ENCODE measurements at places on chromosomes 1 and 21.

- no peak for DNase-seq
Observed at GRCh38 chr1:61566177-61566576, 158.8 kb downstream of the TM2D1 start.

- DNase-seq: no peak
Observed at GRCh38 chr1:208036918-208037766, 126.2 kb upstream of the CD34 start.

DNA sequence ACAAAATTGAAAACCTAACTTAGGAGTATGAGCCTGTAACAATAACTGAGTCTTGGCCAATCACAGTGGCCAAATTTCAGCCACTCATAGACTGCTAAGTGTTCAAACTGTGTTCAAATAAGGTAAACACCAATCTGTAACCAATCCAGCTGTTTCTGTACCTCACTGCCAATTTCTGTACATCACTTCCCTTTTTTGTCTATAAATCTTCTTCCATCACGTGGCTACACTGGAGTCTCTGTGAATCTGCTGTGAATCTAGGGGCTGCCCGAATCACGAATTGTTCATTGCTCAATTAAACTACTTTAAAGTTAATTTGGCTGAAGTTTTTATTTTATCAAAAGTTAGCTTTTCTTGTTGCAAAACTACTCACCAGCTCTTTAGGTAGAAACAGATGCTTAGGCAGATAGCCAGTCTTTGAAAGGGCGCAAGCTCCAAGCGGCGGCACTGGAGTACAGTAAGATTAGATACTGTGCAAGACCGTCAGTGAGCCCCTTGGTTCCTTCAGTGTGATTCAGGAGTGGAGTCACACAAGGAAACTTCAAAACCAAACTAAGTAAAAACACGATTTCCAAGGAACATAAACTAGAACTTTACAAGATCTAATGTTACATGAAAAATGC, 43.2 kb upstream of the ADGRL2 start:
- DNase-seq: no peak

- DNase-seq: peak; percentile 89
Observed at GRCh38 chr1:32716312-32717148, 14.0 kb upstream of the SYNC start.

DNA sequence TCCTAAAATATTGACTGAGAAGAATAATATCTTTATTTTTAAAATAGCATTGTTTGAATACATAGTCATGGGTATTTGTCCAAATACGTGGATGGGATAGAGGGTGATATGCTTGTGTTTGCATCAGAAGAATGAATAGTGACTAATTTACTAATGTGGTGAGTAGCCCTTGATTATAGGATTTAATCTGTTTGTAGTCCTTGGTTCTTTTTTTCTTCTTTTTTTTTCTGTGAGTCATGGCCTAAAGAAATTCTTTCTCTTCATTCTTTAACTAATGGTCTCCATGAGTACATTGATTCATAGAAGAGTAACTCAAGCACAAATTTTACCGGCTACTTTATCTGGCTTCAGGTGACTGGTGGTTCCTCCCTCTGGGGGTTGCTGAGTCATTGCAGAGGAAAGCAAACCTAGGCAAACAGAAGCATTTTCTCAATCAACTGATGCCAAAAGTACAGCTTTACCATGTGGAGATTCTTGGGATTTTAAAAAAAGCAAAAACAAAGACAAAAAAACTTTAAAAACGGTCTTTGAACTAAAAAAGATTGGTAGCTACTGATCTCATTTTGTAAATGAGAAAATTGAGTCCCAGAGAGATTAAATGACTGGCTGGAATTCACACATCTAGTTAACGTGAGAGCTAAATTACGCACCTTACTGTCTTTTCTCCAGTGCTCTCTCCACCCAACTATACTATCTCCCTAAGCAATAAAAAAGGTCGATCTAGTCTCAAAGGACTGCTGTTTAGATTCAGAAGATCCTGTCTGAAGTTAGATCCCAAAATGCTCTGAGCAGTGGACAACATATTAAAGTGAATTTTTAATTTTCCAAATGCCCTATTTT, 40.5 kb downstream of the AK5 start:
- DNase-seq: peak; percentile 51

GRCh38 chr1:197143276-197143675, 3.2 kb downstream of the ASPM start:
- DNase-seq: no peak

DNA sequence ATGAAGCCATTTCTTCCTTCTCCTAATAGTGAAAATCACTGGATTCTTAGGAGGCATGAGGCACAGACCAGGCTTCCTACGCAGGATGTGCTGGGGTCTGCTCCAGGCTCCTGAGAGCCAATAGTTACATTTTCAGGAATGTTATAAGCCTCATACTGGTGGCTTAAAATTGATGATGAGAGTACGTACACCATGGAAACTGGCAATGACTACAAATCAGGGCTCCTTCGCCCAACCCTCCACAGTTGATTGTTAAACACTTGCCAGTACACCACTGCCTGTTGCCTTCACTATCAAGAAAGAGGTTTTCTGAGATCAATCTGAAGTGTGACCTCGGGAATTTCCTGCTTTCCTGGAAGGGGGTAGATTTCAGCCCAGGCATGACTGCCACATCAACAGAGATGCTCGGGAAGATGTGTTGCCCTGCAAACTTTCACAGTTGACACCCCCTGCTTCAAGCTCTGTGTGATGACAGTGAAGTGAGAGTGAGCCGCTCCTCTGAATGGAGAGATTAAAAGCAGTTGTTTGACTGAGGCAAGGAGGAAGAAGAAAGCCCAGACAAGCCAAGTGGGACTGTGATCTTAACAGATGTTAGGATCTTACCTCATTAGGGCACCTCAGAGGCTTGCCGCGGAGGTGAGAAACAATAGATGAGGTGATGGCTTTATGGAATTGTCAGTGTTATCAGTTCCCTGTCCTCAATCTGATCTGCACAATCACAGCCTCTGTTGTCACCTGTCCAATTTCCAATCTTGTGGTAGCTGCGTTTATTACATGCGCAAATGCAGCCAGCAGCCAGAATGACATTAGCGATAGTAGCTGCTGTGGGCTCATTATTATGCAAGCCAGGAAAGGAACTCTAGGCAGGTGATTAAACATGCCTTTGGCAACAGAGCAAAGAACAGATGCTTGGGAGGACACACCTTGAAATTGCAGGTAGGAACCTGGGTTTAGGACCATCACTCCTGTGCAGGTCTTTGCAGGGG, 277.3 kb downstream of the KAZN start:
- no peak for DNase-seq

GRCh38 chr1:35499652-35500176, 57.5 kb downstream of the KIAA0319L start:
- DNase-seq: no peak

GRCh38 chr1:12387641-12388040, 157.8 kb downstream of the VPS13D start:
- peak; percentile 16 for DNase-seq
